Activated naive CD8-positive, alpha-beta T cell treated with anti-CD3 and anti-CD28 coated beads for 36 hours (primary cell): ENCODE measurements at places on chromosomes 3 and 15. TPM values are rescaled to one million over a fixed set of nuclear protein-coding genes. Genes with fewer than 3 reads are reported as not detected.

The UBE2E1 gene
- total RNA-seq = 74.9 TPM

The TMEM207 gene
- total RNA-seq = not detected

The GOLGA6B gene
- not detected for total RNA-seq

The MGLL gene
- total RNA-seq = 0.28 TPM

The PPP1R14D gene
- not detected for total RNA-seq

The RBP2 gene
- not detected for total RNA-seq

The LRRC15 gene
- total RNA-seq = not detected

DNA sequence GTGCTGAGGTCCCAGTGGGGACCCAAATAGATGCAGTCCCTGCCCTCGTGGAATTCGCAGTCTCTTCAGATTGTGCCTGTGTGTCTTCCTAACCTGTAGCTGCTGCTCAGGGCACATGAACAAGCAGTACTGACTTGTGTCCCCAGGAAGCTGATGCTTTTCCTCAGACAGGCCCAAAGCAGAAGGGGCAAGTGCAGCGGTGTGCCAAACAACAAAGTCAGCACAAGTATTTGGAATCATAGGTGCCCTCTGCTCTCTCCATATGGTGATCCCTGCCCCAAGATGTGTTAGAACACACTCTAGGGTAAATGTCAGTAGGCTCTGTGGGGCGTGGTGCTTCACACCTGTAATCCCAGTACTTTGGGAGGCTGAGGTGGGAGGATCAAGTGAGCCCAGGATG, 21.9 kb downstream of the BHLHE40 start:
- H3K27ac ChIP-seq = no peak overlapping the region
- H3K4me1 ChIP-seq = peaks cover 23% of the 10 kb centered on the region
- DNase-seq = no peak
- no peaks in the 10 kb centered on the region for H3K36me3 ChIP-seq
- H3K27me3 ChIP-seq = no peaks in the 10 kb centered on the region

- H3K4me1 ChIP-seq = no peaks in the 10 kb centered on the region
- DNase-seq = no peak
- no peaks in the 10 kb centered on the region for H3K36me3 ChIP-seq
- no peaks in the 10 kb centered on the region for H3K27me3 ChIP-seq
- no peak overlapping the region for H3K27ac ChIP-seq
- no peak overlapping the region for H3K4me3 ChIP-seq
Observed at GRCh38 chr3:1591327-1592028, 498.7 kb downstream of the CNTN6 start.

GRCh38 chr3:183259087-183259486, 6.0 kb downstream of the B3GNT5 start:
- no peak for DNase-seq
- no peak overlapping the region for H3K27ac ChIP-seq
- H3K4me1 ChIP-seq = peaks cover 23% of the 10 kb centered on the region
- peaks cover 36% of the 10 kb centered on the region for H3K36me3 ChIP-seq
- H3K4me3 ChIP-seq = no peak overlapping the region

DNA sequence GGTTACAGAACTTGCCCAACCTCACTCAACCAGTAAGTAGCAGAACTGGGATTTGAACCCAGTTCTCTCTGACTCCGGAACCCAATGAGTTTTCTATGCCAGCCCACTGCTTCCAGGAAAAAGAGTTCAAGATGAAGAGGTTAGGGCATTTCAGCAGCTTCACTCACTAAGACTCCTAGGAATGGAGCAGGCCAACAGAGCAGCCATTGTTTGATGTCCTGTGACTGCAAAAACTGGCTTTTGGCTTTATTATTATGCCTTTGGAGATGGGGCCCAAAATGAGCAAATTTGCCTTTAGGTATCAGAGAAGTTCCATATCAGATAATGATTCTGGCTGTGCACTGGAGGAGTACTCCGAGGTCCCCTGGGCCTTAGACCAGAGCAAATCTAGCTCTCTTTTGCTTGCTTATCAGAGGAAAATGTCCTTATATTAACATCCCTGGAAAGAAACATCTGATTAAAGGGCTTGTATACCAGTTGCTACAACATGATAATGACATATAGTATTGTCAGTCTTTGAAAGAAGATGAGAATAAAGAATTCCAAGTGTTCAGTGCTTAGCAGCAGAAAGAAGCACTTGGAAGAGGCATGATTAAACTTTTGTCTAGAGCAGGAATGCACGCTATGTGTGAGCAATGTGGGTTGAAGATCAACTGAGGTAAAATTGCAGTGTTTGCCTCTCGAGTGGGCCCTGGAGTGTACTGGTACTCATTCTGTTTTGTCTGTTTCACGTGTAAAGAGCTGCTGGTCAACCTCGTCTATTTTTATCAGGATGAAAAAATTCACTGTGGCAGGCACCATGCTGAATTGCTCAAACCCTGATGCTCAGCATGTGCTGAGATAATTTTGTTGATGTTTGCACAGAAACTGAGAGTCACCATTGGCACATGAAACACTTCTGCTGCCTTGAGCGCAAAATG, 21.8 kb upstream of the KLHL24 start:
- no peaks in the 10 kb centered on the region for H3K36me3 ChIP-seq
- H3K4me3 ChIP-seq = no peak overlapping the region
- H3K27ac ChIP-seq = no peak overlapping the region
- no peak for DNase-seq
- no peaks in the 10 kb centered on the region for H3K4me1 ChIP-seq

DNA sequence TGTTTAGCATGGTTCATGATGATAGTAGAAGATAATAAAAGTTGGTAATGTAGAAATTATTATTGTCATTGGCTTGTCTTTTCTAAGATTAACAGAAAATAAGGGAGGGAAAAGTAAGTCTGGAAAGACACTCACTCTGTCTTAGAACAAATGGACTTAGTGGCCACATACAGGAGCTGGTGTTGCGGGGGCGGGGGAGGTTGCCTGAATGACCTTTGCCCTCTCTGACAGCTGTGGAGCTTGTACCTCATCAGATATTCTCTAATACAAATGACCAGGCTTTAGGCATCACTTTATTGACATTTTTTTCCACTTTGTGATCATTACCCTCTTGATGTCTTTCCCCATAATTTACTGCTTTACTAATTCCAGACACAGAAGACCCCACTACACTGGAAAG, 5.9 kb downstream of the TAGLN3 start:
- peaks cover 47% of the 10 kb centered on the region for H3K4me1 ChIP-seq
- no peaks in the 10 kb centered on the region for H3K27me3 ChIP-seq

DNA sequence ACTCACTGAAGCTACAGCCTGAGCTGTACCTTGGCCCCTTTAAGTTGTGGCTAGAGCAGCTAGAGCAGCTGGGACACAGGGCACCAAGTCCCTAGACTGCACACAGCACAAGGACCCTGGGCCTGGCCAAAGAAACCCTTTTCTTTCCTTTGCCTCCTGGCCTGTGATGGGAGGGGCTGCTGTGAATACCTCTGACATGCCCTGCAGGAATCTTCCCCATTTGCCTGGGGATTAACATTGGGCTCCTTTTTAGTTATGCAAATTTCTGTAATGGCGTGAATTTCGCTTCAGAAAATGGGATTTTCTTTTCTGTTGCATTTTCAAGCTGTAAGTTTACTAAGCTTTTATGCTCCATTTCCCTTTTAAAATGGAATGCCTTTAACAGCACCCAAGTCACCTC, 611.2 kb upstream of the ARPP21 start:
- H3K36me3 ChIP-seq = peaks cover 2% of the 10 kb centered on the region
- H3K4me3 ChIP-seq = no peak overlapping the region
- no peak overlapping the region for H3K27ac ChIP-seq
- H3K4me1 ChIP-seq = no peaks in the 10 kb centered on the region
- no peaks in the 10 kb centered on the region for H3K27me3 ChIP-seq
- DNase-seq = no peak

GRCh38 chr3:46213201-46213600, 5.1 kb upstream of the CCR1 start:
- H3K27ac ChIP-seq = no peak overlapping the region
- no peaks in the 10 kb centered on the region for H3K27me3 ChIP-seq
- no peaks in the 10 kb centered on the region for H3K36me3 ChIP-seq
- peaks cover 16% of the 10 kb centered on the region for H3K4me1 ChIP-seq
- DNase-seq = no peak

- H3K4me1 ChIP-seq = peaks cover 67% of the 10 kb centered on the region
- H3K27me3 ChIP-seq = no peaks in the 10 kb centered on the region
- H3K27ac ChIP-seq = peak overlapping the region; percentile 86
- no peak overlapping the region for H3K4me3 ChIP-seq
- peaks cover 75% of the 10 kb centered on the region for H3K36me3 ChIP-seq
Observed at GRCh38 chr3:71258116-71258515, 325.4 kb downstream of the FOXP1 start.

GRCh38 chr3:14453876-14454638, 51.7 kb downstream of the SLC6A6 start:
- H3K27me3 ChIP-seq = no peaks in the 10 kb centered on the region
- H3K36me3 ChIP-seq = peaks cover 3% of the 10 kb centered on the region
- H3K4me1 ChIP-seq = no peaks in the 10 kb centered on the region
- no peak overlapping the region for H3K4me3 ChIP-seq
- DNase-seq = no peak
